DMS 273 treated with DMSO at 0.1 percent for 48 hours (cell line): ENCODE measurements at places on chromosomes 12 and 14.

GRCh38 chr12:45303945-45304344 is 88.0 kb downstream of the ANO6 start:
- no peak for DNase-seq

- DNase-seq = no peak
Measured at GRCh38 chr12:60349232-60349978, 753.6 kb downstream of the SLC16A7 start.

DNA sequence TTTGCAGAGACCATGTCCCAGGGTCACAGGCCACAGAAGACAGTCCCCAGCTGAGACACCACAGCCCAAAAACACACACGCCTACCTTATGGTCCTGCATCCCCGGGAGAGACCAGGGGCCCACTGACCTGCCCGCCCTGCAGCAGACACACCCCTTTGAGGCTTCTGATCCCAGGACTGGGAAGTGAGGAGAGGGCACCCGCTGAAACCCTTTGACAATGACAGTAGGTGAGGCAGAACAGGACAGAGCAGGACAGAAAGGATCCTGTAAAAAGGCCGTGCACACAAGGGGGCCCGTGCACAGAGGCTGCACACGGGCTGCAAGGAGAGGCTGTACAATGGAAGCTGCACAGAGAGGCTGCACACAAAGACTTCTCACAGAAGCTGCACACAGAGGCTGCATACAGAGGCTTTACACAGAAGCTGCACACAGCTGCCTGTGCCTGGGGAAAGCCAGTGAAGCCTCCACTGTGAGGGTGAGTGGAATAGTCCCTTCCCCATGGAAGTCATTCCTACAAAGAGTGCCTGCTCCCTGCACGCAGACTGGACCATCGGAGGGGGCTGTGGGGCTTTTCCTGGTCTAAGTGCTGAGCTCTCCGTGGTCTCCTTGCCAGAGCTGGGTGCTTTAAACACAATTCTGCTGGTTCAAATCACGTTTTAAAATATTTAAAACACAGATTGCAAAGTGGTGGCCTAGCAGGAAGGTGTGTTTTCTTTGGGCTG is 16.6 kb upstream of the SFSWAP start:
- DNase-seq = no peak

- DNase-seq = no peak
Measured at GRCh38 chr12:92466391-92467305, 236.1 kb upstream of the PLEKHG7 start.

DNA sequence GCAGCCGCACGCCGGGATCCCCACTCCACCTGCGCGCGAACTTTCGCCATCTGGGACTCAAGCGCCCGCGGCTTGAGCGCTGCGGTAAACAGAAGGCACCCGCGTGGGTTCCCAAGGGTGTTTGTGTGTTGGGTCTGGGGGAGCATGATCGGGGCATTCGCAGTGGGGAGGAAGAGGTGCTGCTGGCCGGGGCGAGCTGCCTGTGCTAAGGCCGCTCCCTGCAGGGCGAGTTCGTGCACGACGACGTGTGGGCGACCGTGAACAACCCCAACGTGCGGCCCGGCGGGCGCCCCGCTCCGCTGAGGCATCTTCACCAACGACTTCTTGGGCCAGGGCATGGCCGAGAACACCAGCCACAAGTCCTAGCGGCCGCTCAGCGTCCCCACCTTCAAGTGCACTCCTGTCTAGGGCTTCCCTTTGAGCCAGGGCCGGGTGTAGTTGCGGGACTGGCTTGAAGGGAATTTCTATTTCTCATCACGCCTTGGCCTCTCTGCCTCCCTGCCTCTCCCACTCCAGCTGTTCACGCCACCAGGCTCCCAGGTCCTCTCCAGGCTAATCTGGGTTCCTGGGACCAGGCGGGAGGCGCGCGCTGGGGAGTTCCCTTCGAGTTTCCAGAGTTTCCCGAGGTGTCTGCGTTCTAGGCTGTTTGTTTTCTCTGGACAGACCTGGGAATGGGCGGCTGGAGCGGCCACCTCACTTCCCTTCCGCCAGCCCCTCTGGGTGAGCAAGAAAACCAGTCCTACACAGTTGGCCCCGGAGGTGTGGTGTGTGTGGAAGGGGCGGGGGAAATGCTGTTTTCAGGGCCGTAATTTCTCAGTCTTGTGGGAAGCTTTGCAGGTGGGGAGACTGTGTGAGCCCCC is 417.8 kb upstream of the TMTC1 start:
- DNase-seq = no peak

- no peak for DNase-seq
Measured at GRCh38 chr12:50387972-50388478, 8.4 kb downstream of the FAM186A start.

- no peak for DNase-seq
Measured at GRCh38 chr14:38150075-38150474, 57.6 kb upstream of the SSTR1 start.

DNA sequence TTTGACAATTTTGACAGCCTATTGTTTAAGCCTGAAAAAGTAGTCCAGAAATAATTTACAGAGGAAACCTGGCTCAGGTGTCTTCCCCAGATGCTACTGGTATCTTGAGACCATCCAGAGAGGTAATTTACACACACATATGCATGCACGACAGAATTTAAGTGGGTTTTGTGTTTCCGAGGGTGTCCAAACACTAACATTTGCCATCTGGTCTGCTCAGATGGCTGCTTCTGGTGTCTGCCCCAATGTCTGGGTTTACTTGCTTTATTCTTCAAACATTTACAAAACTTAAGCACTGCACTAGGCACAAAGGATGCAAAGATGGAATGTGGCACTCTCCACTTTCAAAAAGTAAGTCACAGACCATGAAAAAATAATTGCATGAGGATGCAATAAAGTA is 226.6 kb upstream of the EGLN3 start:
- DNase-seq = no peak

DNA sequence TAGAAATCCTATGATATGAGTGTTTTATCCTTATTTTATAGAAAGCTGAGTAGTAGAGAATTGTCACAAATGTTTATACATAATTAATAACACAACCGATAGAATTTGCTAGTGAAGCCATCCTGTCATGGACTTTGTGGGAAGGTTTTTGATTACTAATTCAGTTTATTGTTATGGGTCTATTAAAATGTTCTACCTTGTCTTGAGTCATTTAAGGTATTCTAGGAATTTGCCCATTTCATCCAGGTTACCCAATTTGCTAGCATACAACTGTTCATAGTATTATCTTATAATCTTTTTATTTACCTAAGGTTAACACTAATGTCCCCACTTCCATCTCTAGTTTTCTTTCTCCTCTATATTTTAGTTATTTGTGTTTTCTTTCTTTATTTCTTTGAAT is 553.1 kb upstream of the ATXN7L3B start:
- no peak for DNase-seq

DNA sequence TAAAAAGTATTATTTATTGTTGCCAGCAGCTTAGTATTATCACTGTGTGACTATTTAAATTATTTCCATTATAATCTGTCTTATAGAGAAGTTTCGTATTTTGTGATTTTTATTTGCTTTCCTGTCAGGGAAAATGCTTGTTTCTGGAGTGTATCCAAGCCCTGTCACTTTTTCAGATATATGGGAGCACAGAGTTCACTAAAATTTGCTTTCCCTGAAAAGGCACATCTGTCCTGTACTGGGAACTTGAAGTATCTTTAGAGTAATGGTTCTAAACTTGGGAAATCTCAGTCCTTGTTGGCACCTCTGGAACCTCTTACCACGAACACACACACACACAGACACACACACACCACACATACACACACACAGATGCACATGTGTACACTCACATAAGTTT is 39.3 kb upstream of the SSTR1 start:
- no peak for DNase-seq
